Astrocyte (in vitro differentiated cells and primary cell): ENCODE measurements at places on chromosomes 5 and 9. TPM values are rescaled to one million over a fixed set of nuclear protein-coding genes. Genes with fewer than 3 reads are reported as not detected.
A peak's percentile ranks its signal among the peaks of the same experiment; 100 is the strongest.

Gene PCDHGA6
- total RNA-seq = 0.22 and 0.41 TPM in 2 replicates

Gene CTXN3
- not detected in 2 replicates for total RNA-seq

Gene FABP6
- total RNA-seq = 0.53 TPM in 1 of 2 replicates, not detected in the other

Gene CANX
- total RNA-seq = 792 and 828 TPM in 2 replicates

Gene IL9
- total RNA-seq = not detected in 2 replicates

Gene C9orf43
- total RNA-seq = 0.65 and 0.66 TPM in 2 replicates

DNA sequence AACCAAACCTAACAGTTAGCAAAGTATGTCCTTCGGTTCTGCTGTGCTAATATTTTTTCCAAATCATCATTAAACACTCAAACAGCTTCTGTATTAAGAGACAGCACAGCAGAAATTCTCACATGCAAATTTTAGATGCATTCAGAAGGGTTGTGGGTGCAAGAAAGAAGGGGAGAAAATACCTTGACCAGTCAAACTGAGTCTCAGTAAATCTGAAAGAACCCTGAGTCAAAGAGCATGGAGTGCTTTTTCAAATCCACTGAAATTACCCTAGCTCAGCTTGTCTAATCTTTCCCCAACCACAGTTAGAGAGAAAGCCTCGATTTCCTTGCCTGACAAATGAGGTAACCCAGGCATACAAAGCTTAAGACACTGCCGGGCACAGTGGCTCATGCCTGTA is 55.1 kb downstream of the RETREG1 start:
- no peaks in the 10 kb centered on the region for H3K27me3 ChIP-seq
- H3K27ac ChIP-seq = no peak overlapping the region
- H3K4me3 ChIP-seq = no peak overlapping the region

- no peaks in the 10 kb centered on the region for H3K36me3 ChIP-seq
- H3K4me3 ChIP-seq = no peak overlapping the region
- no peaks in the 10 kb centered on the region for H3K4me1 ChIP-seq
Observed at GRCh38 chr5:102077920-102078319, 218.2 kb downstream of the SLCO4C1 start.

DNA sequence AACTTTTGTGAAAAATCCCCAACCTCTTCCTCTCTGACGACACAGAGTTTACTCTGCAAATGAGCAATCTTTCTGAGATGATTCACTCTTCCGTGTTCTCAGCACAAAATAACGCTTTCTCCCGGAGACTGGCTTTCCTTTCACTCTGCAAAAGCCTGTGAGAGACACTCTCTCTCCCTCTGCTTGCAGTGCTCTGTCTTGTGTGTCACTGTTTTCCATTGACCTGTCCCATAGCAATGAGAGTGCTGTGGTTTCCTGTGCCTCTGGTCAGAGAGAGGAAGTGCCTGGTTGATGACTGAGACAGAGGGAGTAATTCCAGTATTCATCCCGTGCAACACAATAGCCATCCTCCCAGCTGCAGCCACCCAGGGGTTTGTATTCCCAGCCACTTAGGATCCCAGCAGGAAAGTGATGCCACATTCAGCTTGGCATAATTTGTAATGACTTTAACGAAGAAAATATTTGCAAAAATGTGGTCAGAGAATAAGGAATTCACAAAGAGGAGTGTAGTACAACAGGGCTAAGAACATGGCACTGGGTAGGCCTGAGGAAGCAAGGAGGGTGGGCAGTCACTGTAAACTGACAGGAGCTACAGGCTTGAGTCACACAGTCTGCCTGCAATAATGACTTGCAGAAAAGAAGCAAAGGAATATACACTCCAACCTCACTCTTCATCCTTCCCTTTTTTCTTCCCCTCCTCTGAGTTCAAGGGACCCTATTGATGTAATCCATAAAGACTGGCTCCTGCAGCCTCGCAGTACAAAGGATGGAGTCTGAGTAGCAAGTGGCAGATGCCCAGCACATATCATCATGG is 463.5 kb upstream of the RGMB start:
- H3K27ac ChIP-seq = peak overlapping the region; percentile 99
- H3K4me1 ChIP-seq = peaks cover 52% of the 10 kb centered on the region
- no peak overlapping the region for H3K4me3 ChIP-seq
- peak; percentile 100 for DNase-seq
- H3K27me3 ChIP-seq = no peaks in the 10 kb centered on the region

DNA sequence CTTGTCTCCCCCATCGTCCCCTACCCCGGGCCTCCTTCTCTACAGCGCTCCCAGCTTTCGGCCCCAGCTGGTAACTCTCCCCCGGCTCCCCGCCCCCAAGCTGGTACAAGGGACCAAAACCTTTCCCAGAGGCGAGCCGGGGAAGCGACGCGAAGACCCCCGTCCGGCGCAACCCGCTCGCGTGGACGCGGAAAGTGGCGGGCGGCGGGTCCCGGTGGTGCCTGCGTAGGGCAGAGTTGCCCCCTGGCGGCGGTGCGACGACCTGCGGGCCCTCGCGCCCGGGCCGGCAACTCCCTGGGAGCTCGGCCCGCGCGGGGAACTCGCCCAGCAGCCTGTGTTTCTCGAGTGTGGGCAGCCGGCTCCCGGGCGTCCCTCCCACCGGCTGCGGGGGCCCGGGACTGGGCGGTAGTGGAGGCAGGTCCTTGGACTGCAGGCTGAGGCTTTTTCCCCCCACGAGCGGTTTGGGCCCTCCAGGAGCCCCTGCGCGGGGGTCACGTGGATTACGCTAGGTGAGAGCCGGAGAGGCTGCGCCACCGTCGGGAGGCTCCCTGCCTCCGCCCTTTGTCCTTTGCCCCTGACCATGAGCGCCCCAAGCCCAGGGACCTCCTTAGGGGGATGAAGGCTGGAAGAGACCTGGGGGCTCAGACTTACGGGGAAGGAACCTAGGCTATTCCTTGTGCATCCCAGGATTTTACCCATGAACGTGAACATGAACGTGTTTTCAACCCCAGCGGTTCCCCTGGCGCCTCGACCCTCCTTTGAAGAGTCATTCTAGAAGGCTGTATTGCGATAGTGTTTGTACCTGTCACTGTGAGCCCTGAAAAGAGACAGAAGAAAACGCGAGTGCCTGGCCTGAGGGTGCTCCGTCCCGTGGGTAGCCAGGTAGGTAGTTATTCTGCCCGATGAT is 2.9 kb upstream of the FOXD1 start:
- peaks cover 15% of the 10 kb centered on the region for H3K4me1 ChIP-seq
- no peaks in the 10 kb centered on the region for H3K36me3 ChIP-seq
- peaks cover 11% of the 10 kb centered on the region for H3K27me3 ChIP-seq
- peak overlapping the region; percentile 2 for H3K27ac ChIP-seq

- H3K4me3 ChIP-seq = no peak overlapping the region
- no peak overlapping the region for H3K27ac ChIP-seq
- H3K4me1 ChIP-seq = peaks cover 26% of the 10 kb centered on the region
Observed at GRCh38 chr9:36188212-36188611, 2.5 kb upstream of the CLTA start.

DNA sequence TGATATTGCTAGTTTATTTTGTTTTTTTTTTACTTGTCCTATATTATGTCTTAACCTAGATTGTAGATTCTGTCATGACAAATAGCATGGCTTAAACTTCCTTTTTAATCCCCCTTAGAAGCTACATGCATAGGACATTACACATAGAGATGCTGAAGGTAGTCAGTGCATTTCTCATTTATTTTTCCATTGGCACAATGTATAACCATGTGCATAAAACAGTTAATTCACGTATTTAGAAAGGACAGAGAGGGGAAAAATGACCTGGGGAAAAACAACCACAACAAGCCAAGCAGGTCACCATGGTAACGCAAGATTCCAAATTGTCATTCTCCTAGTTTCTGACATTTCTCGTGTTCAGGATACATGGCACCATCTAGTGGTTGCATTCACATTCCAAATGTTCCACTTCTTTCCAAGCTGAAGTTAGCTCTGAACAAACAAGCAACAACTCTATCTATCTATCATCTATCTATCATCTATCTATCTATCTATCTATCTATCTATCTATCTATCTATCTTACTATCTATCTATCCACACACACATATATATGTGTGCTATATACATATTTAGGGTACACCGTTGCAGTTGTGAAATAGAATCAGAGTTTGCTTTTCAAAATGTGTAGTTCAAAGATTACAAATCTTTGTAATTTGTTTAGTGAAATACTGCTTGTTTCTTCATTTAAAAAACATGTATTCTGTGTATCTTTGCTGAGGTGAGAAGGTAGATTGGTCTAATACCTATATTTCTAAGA is 487.2 kb upstream of the ST8SIA4 start:
- H3K4me1 ChIP-seq = no peaks in the 10 kb centered on the region
- peak; percentile 34 for DNase-seq
- no peak overlapping the region for H3K27ac ChIP-seq
- no peaks in the 10 kb centered on the region for H3K36me3 ChIP-seq
- no peaks in the 10 kb centered on the region for H3K27me3 ChIP-seq
- no peak overlapping the region for H3K4me3 ChIP-seq

GRCh38 chr5:167582886-167583285 is 708.6 kb upstream of the WWC1 start:
- H3K4me3 ChIP-seq = no peak overlapping the region
- peak; percentile 61 for DNase-seq
- H3K4me1 ChIP-seq = no peaks in the 10 kb centered on the region
- H3K36me3 ChIP-seq = no peaks in the 10 kb centered on the region
- no peaks in the 10 kb centered on the region for H3K27me3 ChIP-seq

DNA sequence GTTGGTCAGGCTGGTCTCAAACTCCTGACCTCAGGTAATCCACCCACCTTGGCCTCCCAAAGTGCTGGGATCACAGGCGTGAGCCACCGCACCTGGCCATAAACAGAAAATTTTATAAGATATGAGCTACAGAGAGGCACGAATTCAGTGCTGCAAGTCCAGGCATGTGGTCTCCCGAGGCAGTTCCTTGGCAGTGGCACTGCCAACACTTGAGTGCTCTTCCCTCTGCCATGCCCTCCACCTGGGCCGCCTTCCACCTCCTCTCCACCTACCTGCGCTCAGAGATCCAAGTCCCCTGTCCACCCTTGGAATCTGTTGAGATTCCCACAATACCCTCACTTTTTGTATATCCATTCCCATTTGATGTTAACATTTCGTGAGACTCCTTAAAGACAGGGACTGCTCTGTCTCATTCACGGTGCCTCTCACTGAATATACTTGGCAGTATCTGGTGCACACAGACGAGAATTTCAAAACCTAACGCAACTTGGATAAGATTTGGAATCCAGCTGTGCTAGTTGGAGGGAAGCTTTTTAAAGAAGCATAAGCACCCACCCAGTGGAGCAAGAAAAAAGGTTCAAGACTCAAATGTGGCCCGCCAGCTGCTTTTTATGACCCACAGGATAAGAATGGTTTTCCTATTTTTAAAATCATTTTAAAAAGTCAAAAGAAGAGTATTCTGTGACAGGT is 68.3 kb downstream of the DCP2 start:
- no peak for DNase-seq
- H3K36me3 ChIP-seq = no peaks in the 10 kb centered on the region
- H3K27me3 ChIP-seq = no peaks in the 10 kb centered on the region
- H3K27ac ChIP-seq = no peak overlapping the region
